NCI-H1105 treated with DMSO at 0.1 percent for 48 hours (cell line): ENCODE measurements at places on chromosomes 6 and 20.

DNA sequence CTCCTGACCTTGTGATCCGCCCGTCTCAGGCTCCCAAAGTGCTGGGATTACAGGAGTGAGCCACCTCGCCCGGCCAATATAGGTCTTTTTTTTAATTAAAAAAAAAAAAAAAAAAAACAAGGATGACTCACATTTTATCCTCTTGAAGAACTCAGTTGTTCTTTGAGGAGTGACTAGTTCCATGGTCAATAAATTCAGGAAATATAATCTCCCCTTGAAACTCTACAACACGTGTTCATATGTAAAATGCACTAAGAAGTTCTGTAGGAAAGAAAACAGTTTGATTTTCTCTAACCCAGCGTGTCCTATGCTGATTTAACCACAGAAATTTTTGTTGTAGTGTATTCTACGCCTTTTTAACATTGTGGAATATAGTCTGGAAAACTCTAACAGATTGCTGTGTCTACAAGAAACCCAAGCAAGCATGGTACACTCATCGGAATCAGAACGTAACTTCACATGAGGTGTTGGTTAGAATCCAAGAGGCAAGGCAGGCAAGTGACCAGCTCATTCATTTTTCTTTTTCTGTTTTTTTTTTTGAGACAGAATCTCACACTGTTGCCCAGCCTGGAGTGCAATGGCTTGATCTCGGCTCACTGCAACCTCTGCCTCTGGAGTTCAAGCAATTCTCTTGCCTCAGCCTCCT, 79.0 kb upstream of the ZNF217 start:
- no peak for DNase-seq

DNA sequence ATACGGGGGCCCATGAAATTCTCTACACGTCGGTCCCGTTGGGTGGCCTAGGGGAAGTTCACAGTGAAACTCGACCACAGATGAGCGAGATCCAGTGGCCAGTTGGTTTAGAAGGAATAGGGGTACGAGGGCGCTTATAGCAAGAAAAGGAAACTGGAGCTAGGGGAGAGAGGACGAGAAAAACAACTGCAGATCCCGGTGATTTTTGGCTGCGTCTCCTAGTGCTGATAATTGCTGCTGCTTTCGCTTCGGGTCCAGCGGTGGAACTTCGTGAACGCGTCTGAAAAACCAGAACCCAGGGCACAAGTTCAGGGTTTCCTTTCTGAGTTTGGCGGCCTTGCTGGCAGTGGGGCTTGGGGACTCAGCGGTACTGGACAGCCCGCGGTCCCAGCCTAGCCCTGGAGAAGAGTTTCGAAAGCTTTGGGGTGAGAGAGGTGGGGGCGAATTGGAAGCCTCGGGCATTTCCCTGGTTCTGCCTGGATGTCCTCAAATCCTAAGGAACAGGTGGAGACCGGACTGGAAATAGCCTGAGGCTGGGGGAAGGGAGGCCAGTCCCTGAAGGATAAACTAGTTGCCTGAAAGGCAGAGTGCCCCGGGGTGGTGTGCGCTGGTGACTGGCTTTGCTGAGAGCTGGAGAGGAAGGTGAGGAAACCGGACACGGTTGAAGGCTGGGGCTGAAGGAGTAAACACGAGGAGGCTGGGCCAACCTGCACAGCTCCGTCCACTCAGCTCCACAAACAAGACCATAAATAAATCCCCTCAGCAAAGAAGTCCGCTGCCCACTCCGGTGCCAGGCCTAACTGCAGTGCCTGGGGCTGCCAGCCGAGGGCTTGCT, 793 bp downstream of the GMPR start:
- peak; percentile 24 for DNase-seq

DNA sequence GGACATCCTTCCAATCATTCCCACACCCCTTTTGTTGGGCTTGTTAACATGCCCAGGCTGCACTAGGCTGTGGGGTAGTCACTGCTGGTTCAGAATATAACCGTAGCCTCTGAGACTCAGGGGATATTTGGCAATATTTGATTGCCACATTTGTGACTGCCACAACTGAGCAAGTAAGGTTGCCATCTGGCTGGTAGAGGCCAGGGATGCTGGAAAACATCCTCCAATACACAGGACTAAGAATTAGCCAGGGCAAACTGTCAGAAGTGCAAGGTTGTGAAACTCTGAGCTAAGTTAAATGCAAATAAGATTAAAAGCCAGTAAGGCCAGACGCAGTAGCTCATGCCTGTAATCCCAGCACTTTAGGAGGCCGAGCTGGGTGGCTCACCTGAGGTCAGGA, 112.0 kb downstream of the ZMYND8 start:
- no peak for DNase-seq

DNA sequence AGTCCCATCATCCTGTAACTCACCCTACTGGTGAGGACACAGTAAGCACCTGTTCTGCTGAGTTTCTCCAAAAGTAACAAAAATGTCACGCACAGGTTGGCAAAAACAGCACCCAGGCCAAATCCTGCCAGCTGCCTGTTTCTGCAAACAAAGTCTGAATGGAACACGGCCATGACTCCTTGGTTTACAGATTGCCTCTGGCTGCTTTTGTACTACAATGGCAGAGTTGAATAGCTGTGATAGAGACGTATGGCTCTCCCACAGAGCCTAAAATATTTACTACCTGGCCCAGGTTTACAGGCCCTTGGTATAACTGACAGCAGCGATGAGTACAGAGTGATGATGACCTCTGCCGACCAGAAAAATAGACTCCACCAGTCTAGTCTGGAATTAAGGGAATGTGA, 52.6 kb downstream of the CNKSR3 start:
- DNase-seq: peak; percentile 95

DNA sequence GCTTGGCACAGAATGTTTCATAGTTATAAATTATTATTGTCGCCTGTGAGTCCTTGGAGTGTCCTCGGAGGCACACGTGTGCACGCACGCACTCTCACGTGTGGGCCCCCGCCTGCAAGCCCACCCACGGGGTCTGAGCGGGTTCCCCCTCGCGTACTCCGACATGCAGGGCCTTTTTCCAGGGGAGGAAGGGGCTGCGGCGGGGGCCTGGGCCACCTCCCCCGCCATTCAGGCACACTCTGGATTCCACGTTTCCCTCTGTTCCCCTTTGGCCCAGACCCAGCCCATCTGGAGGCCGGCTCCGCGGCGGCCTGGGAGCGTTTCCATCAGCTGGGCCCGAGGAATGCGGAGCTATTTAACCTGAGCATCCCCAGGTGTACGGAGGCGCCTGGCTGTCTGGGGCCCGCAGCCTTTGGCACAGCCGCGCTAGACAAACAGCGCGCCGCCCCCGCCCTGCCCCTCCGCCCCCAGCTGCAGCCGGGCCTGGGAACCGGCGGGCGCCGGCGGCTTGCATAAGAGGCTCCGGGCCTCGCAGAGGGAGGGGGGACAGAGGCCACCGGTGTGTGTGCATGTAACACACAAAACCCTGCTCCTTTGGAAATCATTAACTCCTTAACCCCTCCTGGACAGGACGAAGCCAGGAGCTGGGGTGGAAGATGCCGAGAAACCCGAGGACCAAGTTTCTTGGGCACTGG, 3.3 kb downstream of the ID1 start:
- peak; percentile 98 for DNase-seq

- DNase-seq: no peak
Measured at GRCh38 chr6:89082486-89082891, 1.9 kb downstream of the PNRC1 start.

DNA sequence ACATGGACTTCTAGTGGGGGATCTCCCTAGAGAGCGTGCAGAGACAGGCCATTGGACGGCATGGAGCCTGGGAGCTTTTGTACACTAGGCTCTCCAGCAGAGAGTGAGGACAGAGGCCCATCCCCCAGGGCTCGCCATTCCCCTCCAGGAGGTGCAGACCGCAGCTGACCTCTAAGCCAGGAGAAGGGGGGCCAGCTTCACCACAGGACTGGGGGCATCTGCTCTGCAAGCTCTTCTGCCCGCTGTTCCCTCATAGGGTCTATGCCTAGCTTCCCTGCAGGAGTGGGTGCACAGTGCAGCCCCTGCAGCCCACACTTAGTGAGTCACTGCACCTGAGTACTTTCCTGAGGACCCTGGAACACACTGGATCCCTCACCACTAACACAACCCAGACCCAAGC, 94.4 kb downstream of the FHL5 start:
- no peak for DNase-seq

DNA sequence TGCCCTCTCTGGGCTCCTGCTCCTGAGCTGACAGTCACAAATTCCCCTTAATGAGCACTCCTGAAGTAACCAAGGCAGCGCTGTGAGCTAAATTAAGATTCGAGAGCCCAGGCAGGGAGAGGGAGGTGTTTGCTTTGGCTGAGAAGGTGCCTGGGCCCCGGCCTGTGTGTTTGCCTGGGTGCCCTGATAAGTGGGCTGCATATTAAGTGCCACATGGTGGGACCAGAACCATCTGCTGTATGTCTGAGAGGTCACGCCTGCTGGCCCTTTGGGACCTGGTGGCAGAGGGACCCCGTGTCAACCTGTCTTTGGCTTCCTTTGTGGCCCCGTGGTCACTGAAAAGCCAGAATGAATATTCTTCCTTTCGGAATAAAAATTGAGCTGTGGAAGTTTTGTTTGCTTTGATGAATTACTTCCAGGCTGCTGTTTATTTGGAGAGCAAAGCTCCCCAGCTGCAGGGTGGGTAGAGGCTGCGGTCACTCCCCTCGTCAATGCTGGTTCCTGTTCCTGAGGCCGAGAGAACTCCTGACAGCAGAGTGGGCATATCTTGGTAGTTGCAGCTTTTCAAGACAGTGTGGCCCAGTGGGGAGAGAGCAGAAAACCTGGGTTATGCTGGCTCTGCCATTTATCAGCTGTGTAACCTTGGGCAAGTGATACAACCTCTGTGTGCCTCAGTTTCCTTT, 17.5 kb upstream of the KCNK16 start:
- peak; percentile 97 for DNase-seq

GRCh38 chr6:142332393-142333098, 30.7 kb downstream of the ADGRG6 start:
- no peak for DNase-seq

- DNase-seq: no peak
Measured at GRCh38 chr6:125853168-125853567, 62.4 kb downstream of the NCOA7 start.

DNA sequence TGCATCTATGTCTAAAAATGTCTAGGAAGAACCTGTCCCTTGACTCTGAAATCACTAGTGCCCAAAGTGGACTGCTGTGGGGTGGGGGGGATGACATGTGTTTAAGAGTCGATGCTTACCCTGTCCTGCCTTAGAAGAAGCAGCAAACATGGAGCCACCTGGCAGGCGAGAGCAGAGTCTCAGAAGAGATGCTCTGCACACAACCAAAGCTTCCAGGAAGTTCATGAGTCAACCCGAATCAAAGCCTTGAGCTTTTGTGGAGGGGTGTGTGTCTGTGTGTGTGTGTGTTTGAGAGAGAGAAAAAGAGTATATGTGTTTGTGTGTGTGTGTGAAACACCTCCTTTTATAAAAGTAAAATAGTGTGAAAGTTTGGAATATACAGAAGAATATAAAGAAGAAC, 269.9 kb downstream of the ALDH8A1 start:
- DNase-seq: no peak

GRCh38 chr20:50721881-50722281, 9.5 kb upstream of the PARD6B start:
- no peak for DNase-seq
